ENCODE measurements at places on chromosomes 7 and 10.

DNA sequence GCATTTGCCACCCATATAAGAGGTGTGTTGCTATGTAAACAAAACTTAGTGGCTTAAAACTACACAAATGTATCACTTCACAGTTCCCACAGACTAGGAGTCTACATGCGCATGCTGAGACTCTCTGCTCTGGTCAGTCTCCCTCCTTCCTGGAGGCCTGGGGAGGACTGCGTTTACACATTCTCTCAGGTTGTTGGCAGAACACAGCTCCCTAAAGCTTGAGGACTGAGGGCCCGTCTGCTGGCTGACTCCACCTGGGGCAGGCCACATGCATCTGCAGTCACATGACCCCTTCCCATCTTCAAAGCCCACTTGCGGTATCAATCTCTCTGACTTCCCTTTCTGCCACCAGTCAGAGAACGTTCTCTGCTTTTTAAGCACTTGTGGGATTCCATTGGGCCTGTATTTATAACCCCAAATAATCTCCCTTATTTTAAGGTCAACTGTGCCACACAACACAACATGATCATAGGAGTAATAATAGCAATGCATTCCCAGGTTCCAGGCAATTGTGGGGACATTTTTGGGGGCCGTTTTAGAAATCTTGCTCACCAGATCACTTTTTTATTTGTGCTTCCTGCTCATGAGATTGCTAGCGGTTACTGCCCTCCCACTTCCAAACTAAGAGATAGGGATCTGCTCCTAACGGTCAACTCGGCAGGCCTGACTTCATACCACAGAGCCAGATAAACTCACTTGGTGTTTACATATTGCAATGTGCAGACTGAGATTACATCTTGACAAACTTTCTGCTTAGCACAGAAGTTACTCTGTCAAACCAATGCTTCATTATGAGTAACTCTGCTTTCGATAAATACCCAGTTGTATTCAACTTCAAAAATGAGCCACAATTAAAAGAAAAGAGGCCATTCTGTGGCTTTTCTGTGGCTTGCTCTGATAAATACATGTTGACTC is 96.3 kb downstream of the ALOX5 start:
- no peak for DNase-seq

DNA sequence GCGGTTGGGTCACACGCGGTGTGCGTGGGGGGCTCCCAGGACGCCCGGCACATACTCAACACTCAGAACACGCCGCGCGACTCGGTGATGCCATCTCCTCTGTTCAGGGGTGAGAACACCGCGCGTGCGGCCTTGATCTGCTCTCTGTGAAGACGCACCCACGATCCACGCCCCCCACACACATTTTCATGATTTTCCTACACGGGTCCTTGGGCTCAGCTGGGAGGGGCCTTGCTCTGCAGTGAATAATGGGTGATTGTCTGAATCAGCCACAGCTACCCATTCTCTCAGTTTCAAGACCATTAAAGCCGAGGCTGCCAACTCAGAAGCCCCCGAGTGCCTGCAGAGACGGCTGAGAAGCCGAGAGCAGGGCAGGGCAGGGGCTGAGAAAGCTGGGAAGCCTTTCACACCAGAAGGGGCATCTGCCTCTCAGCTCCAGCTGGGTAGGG is 54.3 kb upstream of the PDGFA start:
- DNase-seq: no peak

- no peak for DNase-seq
These were observed 38.5 kb downstream of the VIPR2 start for GRCh38 chr7:159105832-159106811.

DNA sequence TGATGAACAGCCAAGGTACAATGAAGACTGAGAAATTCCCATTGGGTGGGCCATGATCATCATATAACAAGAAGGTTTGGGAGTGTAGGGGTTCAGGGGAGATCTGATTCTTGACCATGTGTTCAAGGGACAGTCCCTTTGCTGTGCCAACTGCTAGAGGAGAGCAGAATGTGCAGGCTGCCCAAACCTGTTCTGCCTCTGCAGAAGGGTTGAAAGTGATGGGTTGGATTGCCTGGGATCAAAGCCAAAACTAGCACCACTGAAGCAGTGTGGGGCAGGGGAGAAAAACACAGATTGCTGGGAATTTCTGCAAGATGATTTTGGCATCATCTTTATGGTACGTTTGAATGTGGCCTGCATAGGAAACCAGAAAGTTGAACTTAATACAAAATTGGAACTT is 303.9 kb downstream of the OTUD1 start:
- no peak for DNase-seq

GRCh38 chr7:10707519-10707918 is 266.2 kb upstream of the PHF14 start:
- no peak for DNase-seq

- DNase-seq: no peak
These were observed 233.4 kb upstream of the SLC26A5 start for GRCh38 chr7:103679151-103680132.

DNA sequence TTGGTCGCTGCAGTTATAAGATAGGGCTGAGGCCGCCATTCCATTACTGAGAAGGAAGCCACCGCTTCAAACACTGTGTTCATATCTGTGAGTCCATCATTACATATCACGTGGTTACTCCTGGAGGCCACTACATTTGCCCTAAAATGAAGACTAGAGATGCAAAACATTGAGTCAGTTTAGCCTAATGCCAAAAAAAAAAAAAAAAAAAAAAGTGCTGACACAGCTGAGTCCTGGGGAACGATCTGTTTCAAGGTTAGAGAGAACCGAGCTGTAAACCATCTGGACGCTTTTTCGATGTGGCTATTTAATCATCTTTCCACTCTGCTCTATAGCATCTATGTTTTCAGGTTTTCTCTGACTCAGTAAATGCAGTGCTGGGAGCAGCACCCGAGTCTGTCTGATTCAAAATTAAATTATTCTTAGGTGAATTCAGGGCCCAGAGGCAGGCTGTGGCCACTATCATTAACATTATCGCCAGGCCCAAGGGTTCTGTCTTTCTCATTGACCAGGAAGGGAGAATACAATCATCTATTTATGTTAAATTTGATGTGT is 449.1 kb downstream of the PAXIP1 start:
- DNase-seq: no peak

GRCh38 chr10:50540069-50540825 is 83.5 kb downstream of the SGMS1 start:
- DNase-seq: no peak

- DNase-seq: no peak
These were observed 25.4 kb downstream of the RPP38 start for GRCh38 chr10:15122477-15123030.

DNA sequence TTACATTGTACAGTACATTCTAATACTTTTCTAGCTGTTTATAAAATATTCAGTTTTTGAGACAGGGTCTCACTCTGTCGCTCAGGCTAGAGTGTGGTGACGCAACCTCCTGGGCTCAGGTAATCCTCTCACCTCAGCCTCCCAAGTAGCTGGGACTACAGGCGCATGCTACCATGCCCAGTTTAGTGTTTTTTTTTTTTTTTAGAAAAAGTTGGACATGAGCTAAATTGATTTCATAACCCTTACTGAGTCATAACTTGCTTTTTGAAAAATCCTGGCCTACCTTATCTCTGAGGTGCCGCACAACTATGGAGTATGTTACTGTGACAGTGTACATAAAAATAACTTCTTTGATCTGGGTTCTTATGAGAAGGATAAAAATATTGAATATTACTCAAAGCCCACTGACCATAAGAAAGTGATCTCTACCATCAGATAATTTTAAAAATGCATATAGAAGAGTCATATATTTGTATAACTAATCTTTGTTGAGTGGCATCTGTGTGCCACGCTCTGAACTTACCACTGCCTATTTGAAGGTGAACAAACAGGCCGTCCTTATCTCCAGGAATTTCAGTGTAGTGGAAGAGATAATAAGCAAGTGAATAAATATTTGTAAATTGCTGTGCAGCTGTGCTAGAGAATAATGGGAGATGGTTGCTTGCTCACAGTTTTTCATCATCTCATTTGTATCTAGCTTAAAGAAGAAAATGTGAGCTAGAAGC is 73.2 kb downstream of the PPP1R9A start:
- no peak for DNase-seq

DNA sequence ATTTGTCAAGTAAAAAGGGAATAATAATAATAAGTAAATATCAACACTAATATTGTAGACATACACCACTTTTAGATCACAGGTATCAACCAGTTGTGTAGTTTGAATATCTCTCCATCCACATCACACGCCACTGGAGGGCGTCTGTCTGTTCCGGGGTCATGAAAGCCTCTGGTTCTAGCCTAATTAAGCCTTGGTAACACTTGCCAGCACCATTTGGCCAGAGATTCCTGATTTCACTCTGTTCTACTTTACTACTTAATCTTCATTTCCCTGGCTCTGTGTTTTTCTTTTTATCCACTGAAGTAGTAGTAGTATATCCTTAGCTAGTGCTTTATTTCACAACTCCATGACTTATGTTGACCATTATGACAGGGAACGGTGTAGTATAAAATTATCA is 285.6 kb upstream of the POM121L12 start:
- no peak for DNase-seq

DNA sequence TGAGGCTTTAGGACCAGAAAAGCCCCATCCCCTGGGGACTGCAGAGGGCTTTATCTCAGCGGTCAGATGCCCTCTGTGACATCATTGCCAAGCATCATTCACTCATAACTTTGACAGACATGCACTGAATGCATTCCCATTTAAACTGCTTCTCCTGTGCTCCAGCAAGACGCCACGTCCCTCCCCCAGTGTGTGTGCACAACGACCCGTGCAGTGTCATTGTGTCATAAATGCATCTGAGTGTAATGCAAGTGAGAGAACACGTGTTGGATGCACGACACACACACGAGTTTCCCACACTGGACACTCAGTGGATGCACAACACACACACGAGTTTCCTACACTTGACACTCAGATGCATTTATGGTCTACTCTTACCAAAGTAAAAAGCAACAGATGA is 337.9 kb downstream of the PTPRN2 start:
- no peak for DNase-seq

DNA sequence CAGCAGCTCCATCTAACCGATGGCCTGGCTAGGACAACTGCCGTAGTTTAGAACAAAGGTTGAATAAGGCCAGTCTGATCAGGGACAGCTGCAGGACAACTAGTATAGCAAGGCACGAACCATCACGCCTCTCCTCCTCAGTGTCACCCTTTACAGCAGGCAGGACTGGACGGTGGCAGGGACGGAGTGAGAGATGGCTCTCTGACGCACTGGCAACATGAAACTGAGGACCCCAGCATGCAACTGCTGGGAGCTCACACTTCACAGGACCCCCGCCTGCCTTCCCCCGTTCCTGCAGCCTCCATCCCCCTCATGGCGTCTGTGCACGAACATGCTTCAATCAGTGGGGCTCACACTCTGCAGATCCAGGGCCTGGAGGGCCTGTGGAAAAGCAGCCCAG is 53.7 kb downstream of the ZRANB1 start:
- DNase-seq: no peak

GRCh38 chr7:32901629-32902028 is 10.1 kb upstream of the KBTBD2 start:
- DNase-seq: no peak

DNA sequence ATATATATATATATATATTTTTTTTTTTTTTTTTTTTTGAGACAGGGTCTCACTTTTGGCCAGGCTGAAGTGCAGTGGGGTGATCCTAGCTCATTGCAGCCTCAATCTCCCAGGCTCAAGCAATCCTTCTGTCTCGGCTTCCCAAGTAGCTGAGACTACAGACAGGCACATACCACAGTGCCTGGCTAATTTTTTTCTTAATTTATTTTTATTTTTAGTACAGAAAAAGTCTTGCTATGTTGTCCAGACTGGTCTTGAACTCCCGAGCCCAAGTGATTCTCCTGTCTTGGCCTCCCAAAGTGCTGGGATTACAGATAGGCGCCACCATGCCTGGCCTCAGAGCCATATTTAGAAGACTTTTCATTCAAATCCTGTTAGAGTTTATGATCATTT is 79.6 kb downstream of the PRTFDC1 start:
- no peak for DNase-seq

DNA sequence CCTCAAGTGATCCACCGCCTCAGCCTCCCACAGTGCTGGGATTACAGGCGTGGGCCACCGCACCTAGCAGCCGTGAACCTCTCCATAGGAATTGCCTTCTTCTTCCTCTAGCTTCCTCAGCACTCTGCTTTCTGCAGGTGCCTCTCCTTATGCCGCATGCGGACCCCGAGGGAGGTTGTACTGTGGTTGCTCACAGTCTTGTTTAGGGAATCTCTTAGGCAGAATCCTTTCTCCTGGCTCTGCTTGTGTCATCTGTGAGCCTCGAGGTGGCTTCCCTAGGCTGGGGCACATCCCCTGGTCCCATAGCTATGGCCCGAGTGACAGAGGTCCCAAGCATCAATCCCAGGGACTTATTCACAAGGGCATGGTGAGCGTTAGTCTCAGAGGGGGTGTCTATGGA is 33.2 kb upstream of the GIMAP8 start:
- DNase-seq: no peak
